ENCODE measurements at places on chromosomes 4 and X.

- DNase-seq = no peak
Observed at GRCh38 chr4:115562506-115562905, 449.1 kb upstream of the NDST4 start.

GRCh38 chr4:174316954-174317353 lies 33.2 kb downstream of the CEP44 start:
- DNase-seq = no peak

DNA sequence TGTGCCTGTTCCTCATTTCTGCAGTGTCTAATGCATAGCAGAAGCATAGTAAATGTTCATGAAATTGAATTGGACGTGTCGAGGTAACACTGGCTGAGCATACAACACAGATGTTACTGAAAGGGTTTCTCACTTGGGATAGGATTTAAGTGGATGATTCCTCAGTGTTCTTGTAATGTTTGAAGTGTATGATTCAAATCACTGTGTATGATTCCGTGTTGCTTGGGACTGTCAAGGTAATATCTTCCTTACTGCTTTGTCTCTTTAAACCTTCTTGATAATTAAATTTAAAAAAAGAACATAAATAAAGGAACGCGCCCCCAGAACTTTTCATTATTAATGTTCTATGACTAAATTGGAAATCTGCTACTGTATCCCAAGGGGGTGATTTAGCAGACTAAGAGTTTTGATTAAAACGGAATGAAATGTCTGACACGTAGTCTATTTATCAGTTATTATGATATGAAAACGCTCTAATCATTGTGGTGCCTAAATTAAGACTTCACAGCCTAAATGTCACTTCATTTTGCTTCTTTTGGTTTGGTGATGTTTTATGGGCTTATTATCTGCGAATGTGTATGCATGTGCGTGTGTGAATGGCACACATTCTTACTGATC lies 696.9 kb upstream of the EPHA5 start:
- DNase-seq = no peak

GRCh38 chrX:150655788-150656187 lies 37.4 kb upstream of the MTMR1 start:
- no peak for DNase-seq

- no peak for DNase-seq
Observed at GRCh38 chr4:42320822-42321388, 76.4 kb upstream of the SHISA3 start.

- no peak for DNase-seq
Observed at GRCh38 chrX:16639966-16640365, 10.0 kb upstream of the S100G start.

- no peak for DNase-seq
Observed at GRCh38 chr4:23213198-23213597, 520.5 kb downstream of the GBA3 start.

DNA sequence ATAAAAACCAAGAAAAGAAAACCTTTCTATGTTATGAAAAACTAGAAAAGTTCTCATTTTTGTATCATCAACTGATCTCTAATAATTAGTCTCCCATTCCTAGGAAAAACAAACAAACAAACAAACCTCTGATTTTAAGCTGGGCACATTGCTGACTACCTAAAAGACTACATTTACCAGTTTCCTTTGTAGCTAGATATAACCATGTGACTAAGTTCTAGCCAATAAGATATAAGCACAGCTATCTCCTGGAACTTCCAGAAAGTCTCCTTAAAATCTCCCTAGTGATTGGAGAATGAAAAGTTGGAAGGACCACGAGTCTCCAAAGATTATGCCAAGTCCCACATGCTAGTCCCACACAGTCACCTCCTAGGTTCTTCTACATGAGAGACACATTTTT lies 108.9 kb downstream of the NR3C2 start:
- DNase-seq = no peak

DNA sequence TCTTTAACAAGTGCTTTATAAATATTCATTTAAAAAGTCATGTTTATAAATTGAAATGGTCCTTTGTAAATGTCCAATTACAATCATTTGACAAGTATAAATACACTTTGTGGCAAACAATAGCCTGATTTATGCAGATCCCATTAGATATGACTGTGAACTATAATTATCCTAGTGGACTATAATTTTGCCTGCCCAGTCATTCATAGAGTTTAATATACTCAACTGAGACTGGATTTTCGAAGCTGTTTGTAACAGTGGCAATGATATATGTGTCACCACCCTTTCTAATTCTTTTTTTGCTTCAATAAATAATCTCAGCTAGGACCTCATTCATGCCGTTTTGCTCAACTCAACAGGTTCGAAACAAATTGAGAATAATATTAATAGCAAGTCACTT lies 732.0 kb downstream of the PCDH18 start:
- no peak for DNase-seq

DNA sequence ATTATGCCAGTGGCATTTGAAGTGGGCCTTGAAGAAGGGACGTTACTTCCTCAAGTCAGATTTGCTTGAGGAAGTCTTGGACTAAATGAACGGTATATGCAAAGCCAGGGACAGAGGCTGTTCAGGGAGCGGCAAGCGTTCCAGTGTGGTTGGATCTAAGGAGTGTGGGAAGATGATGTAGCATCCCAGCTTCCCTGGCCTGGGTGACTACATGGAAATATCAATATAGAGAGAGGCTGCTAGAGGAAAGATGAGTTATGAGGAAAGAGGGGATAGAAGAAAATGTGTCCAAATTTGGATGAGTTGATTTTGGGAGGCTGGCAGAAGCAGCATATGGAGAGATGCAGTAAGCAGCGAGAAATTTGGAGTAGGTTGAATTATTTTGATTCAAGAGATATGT lies 432.5 kb upstream of the TENM3 start:
- no peak for DNase-seq

- DNase-seq = no peak
Observed at GRCh38 chr4:118398226-118399090, 45.7 kb upstream of the PRSS12 start.

DNA sequence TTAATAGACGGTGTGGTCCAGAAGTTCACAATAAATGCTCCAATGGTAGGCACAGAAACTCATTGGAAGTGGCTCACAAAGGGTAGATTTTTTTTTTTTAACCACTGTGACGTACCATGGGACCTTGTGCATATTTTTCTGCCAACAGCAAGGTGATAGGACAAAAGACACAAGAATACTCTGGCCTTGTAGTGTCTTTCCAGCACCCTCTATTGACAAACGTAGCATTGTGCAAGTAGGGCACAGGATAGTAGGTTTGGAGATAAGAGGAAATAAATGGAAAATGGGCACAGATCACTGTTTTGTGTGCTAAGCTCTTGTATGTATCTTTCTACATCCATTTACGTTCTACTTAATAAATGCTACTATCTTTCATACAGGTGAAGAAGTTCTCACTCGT lies 2054.9 kb downstream of the PCDH7 start:
- no peak for DNase-seq

- no peak for DNase-seq
Observed at GRCh38 chr4:78155616-78156105, 98.5 kb downstream of the FRAS1 start.

DNA sequence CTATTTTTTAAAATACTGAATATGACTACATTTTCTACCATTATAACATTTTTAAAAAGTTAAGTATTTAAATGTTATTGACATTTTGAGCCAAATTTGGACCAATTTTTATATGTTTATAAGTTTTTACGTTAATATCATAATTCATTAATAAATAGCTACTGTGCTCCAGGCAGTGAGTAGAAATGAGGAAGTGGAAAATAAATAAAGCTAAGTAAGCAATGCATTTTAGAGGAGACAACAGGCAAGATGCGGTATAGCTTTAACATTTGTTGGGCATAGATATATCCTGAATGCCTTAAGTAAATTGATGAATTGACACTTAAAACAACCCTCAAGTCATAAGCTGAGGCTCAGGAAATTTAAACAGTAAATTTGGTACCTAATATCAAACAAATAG lies 474.8 kb downstream of the PCDH10 start:
- DNase-seq = no peak

GRCh38 chr4:142961866-142962265 lies 115.8 kb upstream of the INPP4B start:
- no peak for DNase-seq

DNA sequence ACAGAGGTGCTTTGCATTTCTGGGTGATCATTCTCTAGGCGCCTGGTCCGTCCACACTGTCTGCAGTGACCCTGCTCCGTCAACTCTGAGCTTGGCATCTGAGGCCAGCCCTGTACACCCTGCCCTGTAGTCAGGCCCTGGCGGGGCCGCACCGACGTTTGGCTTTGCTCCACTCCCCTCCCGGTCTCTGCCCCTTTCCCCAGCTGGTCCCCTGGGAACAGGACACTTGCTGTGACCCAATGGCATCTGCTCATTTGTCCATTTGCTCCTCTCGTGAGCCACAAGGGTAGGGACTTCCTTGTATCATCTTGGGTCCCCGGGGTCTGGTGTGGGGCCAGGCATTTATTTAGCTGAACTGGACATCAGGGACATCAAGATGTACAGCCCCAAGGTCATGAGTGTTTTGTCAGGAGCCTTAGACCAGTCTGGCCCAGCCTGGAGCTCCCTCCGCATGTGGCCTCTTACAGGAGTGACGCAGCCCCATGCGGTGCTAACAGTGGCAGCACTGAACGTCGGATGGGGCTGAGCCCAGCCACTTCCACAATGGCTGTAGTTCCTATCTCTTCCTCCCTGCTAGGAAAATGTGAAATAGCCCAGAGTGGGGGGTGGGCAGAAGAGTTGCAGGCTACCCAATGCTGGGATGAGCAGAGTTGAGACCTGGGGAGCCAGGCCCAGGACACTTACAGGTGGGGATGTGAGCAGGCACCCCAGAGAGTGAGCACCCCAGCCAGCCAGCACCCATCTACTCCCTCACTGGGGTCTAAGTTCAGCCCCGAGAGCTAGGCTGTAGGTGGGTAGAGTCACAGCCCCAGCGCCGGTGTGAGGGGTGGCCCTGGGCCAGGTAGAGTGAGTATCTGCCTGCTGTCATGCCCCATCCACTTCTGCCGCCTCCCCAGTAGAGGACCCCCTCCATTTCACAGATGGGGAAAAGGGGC lies 2.0 kb upstream of the SH3BP2 start:
- DNase-seq = no peak

DNA sequence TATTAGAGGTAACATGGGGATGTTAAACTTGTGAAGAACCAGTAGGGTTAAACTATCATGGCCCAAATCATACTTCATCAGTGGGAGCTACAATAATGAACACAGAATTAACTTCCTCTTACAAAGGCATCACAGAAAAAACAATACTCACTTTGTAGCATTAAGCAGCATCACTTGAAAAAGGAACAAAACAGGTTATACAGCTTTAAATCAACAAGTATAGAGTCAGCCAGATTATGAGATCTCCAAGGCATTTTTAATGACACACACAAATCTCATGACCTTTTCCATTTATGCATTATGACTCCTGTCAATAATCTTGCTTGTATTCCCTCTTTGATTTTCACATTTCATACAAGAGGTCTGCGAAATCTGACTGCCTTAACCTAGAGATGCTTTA lies 18.3 kb downstream of the FBXL5 start:
- DNase-seq = no peak

GRCh38 chr4:11328401-11328800 lies 100.3 kb downstream of the HS3ST1 start:
- DNase-seq = no peak

DNA sequence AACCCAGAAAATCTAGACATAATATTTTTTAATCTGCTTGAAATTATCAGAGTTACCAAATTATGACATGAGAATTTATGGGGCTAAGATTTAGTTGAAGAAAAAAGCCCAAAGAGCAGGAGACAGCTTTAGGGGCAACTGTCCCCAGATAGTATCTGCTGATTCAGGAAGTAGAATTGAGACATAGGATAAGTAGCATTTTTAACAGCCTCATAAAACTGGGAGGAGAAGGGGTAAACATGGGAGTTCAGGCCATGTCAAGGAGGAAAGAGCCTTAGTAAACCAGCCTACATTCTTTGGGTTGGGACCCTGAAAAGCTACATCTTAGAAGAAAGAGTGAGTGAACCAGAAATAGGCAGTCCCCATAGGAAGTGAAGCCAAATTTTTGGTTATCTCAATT lies 9.7 kb upstream of the RAB28 start:
- no peak for DNase-seq

- no peak for DNase-seq
Observed at GRCh38 chrX:150051096-150051495, 112.8 kb upstream of the EOLA2 start.

GRCh38 chr4:107255114-107255513 lies 219.0 kb upstream of the DKK2 start:
- no peak for DNase-seq

- no peak for DNase-seq
Observed at GRCh38 chr4:186885289-186885688, 161.6 kb upstream of the FAT1 start.

- DNase-seq = no peak
Observed at GRCh38 chr4:22485737-22486136, 30.1 kb downstream of the ADGRA3 start.

Measured in head of caudate nucleus (tissue), 42 donors.